AG10803 (cell line): ENCODE measurements at places on chromosomes 12 and 14.

GRCh38 chr12:99135376-99135775 lies 490.3 kb downstream of the APAF1 start:
- no peak for DNase-seq

DNA sequence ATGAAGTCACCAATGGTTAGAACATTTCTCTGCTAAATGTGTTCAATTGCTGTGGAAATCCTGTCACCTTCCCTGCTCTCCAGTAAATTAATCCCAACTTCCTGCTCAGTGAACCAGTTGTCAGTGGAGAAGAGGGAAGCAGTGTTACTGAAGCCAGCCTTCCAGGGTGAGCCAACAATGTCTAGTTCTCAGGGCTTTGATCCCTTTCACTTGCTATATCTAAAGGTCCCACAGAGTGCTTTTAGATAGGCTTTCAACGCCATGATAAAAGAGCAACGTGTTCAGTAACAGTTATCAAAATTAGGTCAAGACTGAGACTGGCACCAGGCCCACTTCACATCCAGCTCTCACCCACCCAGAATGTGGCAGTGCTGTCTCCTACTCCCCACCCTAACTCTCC lies 139.7 kb downstream of the KCNH5 start:
- DNase-seq: no peak

GRCh38 chr12:93565760-93566159 lies 6.7 kb upstream of the SOCS2 start:
- DNase-seq: no peak

DNA sequence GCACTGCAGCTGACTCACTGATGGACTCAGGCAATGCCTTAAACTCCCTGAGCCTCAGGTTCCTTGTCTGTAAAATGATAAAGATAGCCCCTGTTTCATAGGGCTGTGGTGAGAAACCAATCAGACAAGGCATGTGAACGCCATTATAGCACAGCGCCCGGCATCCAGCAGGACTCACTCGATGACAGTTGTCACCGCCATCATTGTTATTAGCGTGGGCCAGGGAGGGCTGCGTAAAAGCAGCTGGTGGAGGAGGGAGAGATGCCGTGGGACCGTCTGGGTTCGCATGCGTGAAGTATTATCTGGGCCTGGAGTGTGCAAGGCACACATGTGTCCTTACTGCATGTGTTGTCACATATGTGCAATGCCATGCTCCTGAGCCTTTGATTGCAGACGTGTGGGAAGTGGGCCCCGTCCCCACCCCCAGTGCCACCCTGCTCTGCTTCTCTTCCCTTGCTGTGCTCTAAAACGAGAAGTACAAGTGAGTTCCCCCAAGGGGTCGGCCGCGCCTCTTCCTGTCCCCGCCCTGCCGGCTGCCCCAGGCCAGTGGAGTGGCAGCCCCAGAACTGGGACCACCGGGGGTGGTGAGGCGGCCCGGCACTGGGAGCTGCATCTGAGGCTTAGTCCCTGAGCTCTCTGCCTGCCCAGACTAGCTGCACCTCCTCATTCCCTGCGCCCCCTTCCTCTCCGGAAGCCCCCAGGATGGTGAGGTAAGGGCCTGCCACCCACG lies at the start of gene PTPN6:
PTPN6 (plus strand) TSS at position 546 of the 730 bp plus-strand sequence; CDS start at position 703, 157 bp downstream.
- no peak for DNase-seq

DNA sequence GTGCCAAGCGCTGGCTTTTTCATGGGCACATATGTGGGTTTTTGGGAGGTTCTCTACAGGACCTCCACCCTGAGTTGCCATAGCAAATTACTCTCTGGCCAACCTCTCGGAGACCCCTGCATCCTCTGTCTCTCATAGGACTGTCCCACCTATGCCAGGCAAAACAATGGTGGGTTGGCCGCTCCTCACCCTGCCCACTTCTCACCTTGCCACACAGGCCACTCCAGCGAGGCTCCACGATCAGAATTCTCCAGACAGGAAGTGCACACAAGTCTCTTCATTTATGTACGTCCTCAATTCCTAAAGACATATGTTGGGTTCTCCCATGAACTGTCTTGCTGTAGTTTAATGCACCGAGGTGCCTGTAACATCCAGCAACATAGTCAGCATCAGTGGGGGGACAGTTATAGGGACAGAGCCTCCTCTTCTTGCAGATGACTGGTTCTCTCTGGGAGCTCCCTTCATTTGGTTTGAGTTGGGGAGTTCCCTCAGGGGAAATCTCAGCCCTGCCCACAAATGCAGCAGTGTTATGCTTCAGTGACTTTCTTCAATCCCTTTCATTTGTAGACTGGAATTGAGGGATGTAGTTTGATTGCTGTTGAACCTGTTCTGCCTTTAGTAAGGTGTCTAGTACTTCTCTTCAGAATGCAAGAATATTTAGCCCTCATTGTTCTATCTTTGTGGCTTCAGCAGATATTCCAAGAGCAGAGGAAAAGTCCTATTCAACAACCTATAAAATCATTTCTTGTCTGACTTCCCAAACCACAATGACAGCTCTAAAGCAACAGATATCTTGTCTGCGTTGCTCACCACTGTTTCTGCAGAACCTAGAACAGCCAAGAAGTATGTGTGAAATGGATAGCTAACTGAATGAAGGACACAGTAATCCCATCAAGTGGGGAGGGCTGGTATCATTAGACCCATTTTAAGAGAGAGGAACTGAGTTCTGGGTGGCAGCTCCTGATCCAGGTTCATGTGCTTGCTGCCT lies 2.8 kb upstream of the LTBP2 start:
- peak; percentile 57 for DNase-seq

- DNase-seq: peak; percentile 84
Measured at GRCh38 chr12:2284857-2285256, 232.1 kb downstream of the CACNA1C start.

DNA sequence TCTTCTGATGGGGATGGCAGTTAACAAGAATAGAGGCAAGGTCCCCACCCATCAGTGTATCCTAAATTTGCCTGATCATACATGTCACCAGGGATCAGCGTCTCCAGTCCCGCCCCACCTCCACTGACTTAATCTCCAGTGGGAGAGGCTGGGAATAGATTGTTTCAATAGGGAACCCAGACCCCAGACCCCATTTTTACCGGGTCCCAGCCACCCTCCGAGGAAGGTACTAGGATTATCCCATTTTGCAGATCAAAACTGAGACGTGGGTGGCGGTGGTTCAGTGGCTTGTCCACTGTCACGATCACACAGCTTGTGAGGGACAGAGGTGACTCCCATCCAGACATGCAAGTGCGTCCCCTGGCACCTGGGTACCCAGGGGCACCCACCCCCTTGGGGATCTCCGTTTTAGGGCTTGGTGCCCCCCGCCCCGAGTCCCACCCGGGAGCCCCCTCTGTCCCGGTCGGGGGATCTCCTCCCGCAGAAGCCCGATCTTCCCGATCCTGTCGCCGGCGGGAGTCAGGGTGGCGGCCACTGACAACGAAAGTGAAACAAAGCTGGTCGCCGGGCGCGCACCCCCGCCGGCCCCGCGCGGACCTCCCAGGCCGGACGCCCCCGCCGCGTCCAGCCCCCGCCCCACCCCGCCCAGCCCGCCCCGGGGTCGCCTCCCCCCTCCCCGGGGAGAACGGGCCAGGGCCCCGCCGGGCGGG lies 523 bp downstream of the WSB2 start:
- DNase-seq: peak; percentile 23

GRCh38 chr14:25090716-25091454 lies 40.9 kb upstream of the STXBP6 start:
- DNase-seq: peak; percentile 66

DNA sequence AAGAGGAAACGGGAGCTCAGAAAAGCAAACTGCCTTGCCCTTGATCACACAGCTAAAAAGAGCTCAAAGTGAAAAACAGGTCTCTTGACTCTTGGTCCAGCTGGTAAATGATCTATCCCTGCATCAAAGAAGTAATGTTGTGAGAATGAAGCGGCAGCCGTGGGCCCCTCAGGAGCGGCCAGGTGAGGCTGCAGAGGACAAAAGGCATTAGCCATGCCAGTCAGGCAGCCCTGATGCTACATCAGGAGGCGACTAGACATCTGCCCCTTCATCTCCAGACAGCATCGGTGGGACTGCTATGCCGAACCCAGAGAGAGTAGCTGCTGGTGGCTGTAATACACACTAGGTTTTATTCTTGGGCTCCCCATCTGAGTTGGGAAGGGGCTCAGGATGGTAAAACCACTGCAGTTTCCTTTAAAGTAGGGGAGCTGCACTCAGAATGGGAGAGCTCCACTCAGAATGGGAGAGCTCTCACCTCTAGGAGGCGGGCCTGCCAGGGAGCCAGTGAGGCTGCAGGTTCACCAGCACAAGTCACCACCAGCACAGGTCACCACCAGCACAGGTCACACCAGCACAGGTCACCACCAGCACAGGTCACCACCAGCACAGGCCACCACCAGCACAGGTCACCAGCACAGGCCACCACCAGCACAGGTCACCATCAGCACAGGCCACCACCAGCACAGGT lies 120.1 kb downstream of the TSPAN9 start:
- DNase-seq: no peak

GRCh38 chr12:65666876-65667275 lies 157.4 kb upstream of the HMGA2 start:
- no peak for DNase-seq

DNA sequence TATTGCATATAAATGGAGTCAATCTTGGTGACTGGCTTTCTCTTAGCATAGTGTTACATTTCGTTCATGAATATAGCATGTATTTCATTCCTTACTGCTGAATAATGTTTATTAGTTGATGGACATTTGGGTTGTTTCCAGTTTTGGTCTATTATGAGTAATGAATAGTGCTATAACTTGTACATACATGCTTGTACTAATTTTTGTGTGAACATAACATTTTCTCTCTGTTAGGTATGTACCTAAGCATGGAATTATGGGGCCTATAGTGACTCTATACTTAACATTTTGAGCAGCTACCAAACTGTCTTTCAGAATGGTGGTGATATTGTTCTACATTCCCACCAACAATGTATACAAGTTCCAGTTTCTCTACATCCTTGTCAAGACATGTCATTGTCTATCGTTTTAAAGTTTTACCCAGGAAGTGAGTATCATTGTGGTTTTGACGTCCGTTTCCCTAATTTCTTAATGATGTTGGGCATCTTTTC lies 23.1 kb downstream of the ATP2A2 start:
- peak; percentile 48 for DNase-seq

DNA sequence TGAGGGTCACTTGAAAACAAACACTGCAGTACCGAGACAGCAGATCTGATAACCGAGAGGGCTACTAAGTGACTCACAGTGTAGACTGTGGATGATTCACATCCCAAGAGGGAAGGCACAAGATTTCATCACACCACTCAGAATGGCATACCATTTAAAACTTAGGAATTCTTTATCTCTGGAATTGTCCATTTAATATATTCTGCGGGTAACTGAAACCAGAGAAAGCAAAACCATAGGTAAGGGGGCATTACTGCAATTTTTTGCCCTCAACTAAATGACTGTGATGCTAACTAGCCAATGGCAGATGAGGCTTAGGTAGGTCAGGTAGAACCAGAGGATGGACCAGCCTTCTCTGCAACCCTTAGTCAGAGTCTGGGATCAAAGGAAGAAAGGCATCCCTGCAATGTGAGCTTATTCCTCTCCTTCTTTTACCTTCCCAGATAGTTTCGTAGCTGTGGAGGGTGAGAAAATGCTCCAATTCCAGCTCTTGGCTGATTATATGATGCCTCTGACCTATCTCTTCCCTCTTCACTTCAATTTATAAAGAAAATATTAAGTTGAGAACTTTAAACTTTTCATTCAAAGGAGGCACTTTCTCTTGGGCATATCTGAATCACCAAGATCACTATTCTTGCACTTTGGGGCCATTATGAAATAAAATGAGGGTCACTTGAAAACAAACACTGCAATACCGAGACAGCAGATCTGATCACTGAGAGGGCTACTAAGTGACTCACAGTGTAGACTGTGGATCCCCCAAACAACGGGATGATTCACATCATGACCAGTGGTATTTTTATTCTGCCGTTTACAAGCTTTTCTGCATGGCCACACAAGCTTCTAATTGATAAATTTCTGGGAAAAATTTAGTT lies 6.8 kb downstream of the ART4 start:
- peak; percentile 76 for DNase-seq

- no peak for DNase-seq
Measured at GRCh38 chr12:117430246-117430645, 68.8 kb upstream of the NOS1 start.

GRCh38 chr12:40971911-40972310 lies 216.2 kb upstream of the PDZRN4 start:
- peak; percentile 17 for DNase-seq

DNA sequence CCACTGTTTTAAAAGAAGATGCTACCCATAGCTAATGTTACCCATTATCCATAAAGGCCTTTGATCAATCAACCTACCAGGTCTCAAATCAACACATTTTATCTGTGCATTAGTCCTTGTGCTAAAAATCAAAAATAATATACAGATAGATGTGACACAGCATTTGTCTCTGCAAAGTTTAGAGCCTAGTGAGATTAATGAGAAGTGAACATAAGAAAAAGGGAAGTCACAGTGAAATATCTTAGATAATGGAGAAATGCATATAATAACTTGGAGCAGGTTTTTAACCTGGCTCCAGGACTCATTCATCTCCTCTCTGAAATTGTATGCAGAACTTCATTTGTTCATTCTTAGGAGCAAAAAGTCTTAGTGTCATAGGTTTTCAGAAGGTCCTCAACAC lies 7.2 kb downstream of the PDE3A start:
- no peak for DNase-seq

DNA sequence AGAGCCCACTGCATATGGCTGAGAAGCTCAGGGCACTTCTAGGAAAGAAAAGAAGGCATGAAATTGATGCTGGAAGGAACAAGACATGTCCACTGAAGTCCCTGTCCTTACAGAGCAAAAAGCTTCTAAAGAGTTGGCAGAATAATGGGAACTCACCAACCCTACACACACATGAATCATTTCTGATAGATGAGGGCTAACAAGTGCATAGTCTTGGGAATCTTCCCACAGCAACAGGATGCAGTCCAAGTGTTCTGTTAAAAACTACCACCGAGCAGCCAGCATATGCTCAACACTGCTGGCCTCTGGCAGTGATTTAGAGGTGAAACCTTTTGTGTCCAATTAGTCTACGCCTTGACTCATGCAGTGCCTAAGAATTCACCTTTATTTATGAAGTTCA lies 44.8 kb downstream of the RHOJ start:
- peak; percentile 51 for DNase-seq

DNA sequence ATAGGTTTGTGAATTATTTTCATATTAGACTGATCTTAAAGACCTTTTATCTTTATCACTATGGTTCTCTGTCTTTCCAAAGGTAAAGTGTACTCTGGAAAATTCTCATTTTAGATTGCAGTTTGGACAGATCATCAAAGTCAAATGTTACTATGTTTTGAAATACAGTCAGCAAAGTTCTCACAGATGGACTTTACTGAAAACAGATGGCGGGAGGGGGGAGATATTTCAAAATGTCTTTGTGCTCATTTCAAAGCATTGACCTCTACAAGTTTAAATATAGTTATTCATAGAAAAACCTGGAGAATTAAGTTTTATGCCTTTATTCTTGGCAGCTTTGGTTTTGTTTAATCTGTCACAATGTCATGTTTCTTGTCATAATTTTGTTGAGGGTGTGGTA lies 51.8 kb upstream of the LRTM2 start:
- peak; percentile 53 for DNase-seq

DNA sequence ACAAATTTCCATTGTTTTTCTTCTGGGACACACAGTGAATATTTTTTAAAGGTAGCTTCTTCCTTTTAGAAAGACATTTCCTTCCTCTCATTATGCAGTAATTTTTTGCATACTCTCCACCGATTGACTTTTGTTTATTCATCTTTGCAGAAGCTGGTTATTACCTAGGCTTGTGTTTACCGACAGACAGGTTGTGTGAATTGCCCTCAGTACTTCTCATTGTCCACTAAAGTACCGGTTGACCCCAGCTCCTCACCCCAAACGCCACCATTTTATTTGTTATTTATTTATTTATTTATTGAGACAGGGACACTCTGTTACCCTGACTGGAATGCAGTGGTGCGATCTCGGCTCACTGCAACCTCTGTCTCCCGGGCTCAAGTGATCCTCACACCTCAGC lies 63.4 kb upstream of the MYL2 start:
- no peak for DNase-seq
